Activated CD8-positive, alpha-beta T cell treated with anti-CD3 and anti-CD28 coated beads for 36 hours (primary cell): ENCODE measurements at places on chromosomes 4 and X. TPM values are rescaled to one million over a fixed set of nuclear protein-coding genes. Genes with fewer than 3 reads are reported as not detected.
A peak's percentile ranks its signal among the peaks of the same experiment; 100 is the strongest.

The TRIM60 gene
- not detected for total RNA-seq

DNA sequence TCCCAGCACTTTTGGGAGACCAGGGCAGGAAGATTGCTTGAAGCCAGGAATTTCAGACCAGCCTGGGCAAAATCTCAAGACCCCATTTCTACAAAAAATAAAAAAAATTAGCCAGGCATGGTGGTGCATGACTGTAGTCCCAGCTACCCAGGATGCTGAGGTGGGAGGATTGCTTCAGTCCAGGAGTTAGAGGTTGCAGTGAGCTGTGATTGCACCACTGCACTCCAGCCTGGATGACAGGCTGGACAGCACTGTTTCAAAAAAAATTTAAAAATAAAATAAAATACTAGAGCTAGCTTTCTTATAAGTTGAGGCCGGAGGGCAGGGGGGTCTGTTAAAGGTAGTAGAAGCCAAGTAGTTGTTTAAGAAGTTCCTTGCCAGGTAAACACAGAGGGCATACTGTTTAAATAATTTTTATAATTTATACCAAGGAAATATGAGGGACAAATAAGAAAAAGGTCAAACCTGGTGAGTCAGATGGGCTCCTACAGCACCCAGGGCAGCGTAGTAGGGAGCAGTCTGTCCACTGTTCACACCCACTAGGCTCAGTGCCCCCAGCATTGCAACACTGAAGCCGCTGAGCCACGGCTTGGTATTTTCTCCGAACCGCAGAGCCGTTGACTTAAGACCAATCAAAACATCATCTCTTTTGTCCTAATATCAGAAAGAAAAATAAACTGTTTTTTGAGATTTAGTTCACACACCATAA, 17.3 kb downstream of the COQ2 start:
- H3K27me3 ChIP-seq = no peaks in the 10 kb centered on the region
- DNase-seq = no peak
- no peak overlapping the region for H3K27ac ChIP-seq
- peaks cover 24% of the 10 kb centered on the region for H3K36me3 ChIP-seq

The GPRASP1 gene
- 3.9 TPM for total RNA-seq

GRCh38 chrX:136353526-136354093, 52.8 kb downstream of the ADGRG4 start:
- H3K27me3 ChIP-seq = peaks cover 4% of the 10 kb centered on the region
- no peak for DNase-seq
- no peak overlapping the region for H3K27ac ChIP-seq
- no peaks in the 10 kb centered on the region for H3K4me1 ChIP-seq
- H3K36me3 ChIP-seq = no peaks in the 10 kb centered on the region

DNA sequence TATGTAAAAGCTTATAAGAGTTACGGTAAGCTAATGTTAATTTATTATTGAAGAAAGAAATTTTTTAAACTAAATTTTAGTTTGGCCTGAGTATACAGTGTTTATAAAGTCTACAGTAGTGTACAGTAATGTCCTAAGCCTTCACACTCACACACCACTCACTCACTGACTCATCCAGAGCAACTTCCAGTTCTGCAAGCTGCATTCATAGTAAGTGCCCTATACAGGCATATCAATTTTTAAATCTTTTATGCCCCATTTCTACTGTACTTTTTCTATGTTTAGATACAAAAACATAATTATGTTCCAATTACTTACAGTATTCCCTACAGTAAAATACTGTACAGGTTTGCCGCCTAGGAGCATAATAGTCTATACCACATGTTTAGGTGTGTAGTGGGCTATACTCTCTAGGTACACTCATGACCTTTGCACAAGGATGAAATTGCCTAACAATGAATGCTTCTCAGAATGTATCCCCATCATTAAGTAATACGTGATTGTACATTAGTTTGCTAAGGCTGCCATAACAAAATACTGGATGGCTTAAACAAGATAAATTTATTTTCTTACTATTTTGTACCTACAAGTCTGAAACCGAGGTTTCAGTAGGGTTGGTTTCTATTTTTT, 333.8 kb upstream of the PCDH7 start:
- H3K36me3 ChIP-seq = no peaks in the 10 kb centered on the region
- no peaks in the 10 kb centered on the region for H3K4me1 ChIP-seq
- H3K4me3 ChIP-seq = no peak overlapping the region

GRCh38 chr4:71553605-71554004, 214.8 kb downstream of the SLC4A4 start:
- H3K27me3 ChIP-seq = no peaks in the 10 kb centered on the region
- no peak for DNase-seq

GRCh38 chrX:155094468-155095061, 23.3 kb downstream of the BRCC3 start:
- DNase-seq = peak; percentile 41
- no peak overlapping the region for H3K4me3 ChIP-seq
- H3K36me3 ChIP-seq = peaks cover 26% of the 10 kb centered on the region
- H3K4me1 ChIP-seq = peaks cover 4% of the 10 kb centered on the region
- no peak overlapping the region for H3K27ac ChIP-seq

GRCh38 chrX:14235004-14235403, 205.3 kb upstream of the GEMIN8 start:
- H3K4me1 ChIP-seq = no peaks in the 10 kb centered on the region
- H3K4me3 ChIP-seq = no peak overlapping the region
- no peaks in the 10 kb centered on the region for H3K36me3 ChIP-seq
- DNase-seq = no peak

DNA sequence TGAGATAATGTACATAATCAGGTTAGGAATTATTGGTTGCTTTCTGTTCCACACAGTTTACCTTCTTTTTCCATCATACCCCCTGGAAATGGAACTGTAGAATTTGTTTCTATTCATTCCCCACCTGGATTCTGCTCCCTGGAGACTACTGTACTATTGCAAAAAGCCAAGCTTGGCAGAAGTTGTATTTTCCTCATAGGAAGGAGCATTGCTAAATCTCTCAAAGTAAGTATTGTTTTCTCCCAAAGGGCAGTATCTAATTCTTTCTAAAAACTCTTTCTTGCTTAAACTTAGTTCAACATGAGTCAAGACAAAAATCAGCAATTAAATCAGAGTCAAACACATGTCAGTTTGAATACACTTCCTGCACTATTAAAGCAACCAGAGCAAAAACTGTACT, 136.2 kb downstream of the CDS1 start:
- H3K4me1 ChIP-seq = no peaks in the 10 kb centered on the region
- DNase-seq = no peak
- H3K36me3 ChIP-seq = no peaks in the 10 kb centered on the region
- no peak overlapping the region for H3K27ac ChIP-seq

The CTAG1B gene
- not detected for total RNA-seq

- no peak for DNase-seq
- peaks cover 34% of the 10 kb centered on the region for H3K4me1 ChIP-seq
- no peaks in the 10 kb centered on the region for H3K36me3 ChIP-seq
- no peak overlapping the region for H3K27ac ChIP-seq
- H3K4me3 ChIP-seq = no peak overlapping the region
- peaks cover 67% of the 10 kb centered on the region for H3K27me3 ChIP-seq
Observed at GRCh38 chr4:80264825-80265224, 1.6 kb upstream of the FGF5 start.

DNA sequence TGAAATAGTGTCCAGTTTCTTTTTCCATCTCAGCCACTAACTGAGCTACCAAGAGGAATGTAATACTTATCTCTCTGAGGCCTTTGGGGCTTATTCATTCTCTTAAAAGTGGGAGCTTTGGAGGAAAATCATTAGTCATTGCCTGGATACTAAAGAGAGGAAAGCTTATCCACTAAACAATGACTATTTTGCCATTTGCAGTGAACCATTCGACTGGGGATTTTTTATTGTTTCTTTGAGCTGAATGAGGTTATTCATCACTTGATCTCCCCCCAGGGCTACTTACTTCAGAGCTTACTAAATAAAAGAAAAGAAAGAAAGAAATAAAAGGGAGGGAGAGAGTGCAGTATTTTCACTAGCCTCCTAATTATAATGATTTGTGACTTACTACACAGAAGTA, 1329.5 kb upstream of the TENM3 start:
- H3K4me1 ChIP-seq = no peaks in the 10 kb centered on the region
- no peaks in the 10 kb centered on the region for H3K36me3 ChIP-seq
- no peaks in the 10 kb centered on the region for H3K27me3 ChIP-seq
- no peak overlapping the region for H3K4me3 ChIP-seq
- H3K27ac ChIP-seq = no peak overlapping the region
- DNase-seq = no peak

DNA sequence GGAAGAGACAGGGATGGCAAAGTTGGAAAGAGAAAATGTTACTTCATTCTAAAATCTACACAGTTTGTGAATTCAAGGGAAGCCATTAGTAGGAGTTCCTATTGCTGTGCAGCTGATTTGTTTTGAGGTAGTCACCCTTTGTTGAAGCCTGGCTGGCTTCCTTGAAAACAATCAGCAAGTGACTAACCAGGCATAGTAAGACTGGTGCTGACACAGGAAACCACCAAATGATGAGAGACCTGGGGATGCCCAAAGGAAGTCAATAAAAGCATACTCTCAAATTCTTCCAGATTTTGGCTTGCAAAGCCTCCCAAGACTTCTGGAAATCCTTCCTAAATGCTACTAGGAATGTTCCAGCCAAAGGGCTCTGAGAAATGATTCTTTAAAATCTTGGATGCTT, 23.9 kb upstream of the PRDM8 start:
- peak overlapping the region; percentile 38 for H3K4me3 ChIP-seq
- DNase-seq = peak; percentile 75
- peaks cover 53% of the 10 kb centered on the region for H3K4me1 ChIP-seq
- H3K27ac ChIP-seq = peak overlapping the region; percentile 90
- H3K36me3 ChIP-seq = no peaks in the 10 kb centered on the region
- no peaks in the 10 kb centered on the region for H3K27me3 ChIP-seq

- H3K27me3 ChIP-seq = no peaks in the 10 kb centered on the region
- H3K27ac ChIP-seq = no peak overlapping the region
- no peak overlapping the region for H3K4me3 ChIP-seq
- no peaks in the 10 kb centered on the region for H3K4me1 ChIP-seq
- H3K36me3 ChIP-seq = no peaks in the 10 kb centered on the region
Observed at GRCh38 chr4:90946945-90947344, 819.8 kb downstream of the CCSER1 start.

DNA sequence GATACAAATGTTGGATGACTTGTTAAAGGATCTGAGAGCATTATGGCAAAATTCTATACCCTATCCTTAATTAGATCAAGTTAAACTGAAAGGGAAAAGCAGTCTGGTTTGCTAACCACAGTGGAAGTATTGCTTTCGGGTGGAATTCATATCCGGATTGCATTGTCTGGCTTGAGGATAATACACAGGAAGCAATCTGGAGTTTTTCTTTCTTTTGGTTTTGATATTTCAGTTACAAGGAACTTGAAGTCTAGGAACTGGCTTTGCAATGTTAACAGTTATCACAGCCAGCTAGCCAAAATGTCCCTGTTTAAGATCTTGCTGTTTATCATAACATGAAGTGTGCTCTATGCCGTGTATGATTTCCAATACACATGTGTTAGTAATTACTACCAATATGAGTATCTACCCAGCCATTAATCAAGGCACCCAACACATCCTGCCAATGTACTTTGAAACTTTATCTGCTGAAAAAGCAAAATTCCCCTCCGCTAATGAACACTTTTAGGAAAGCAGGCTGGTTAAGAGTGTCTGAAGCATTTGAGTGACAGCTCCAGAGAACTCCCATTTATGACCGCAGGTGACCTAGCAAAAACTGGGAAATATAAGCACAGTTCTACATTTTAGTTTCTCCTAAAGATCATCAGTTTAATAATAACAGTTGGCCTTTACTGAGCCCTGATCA, 146.4 kb downstream of the PALLD start:
- H3K27ac ChIP-seq = no peak overlapping the region
- H3K27me3 ChIP-seq = peaks cover 11% of the 10 kb centered on the region
- DNase-seq = no peak
- H3K4me3 ChIP-seq = no peak overlapping the region

The CLNK gene
- total RNA-seq = 0.18 TPM

The DCAF4L1 gene
- total RNA-seq = 0.31 TPM

- no peaks in the 10 kb centered on the region for H3K36me3 ChIP-seq
- no peak overlapping the region for H3K4me3 ChIP-seq
- H3K27me3 ChIP-seq = no peaks in the 10 kb centered on the region
- H3K4me1 ChIP-seq = no peaks in the 10 kb centered on the region
- no peak for DNase-seq
- no peak overlapping the region for H3K27ac ChIP-seq
Observed at GRCh38 chrX:151982222-151982621, 7.7 kb upstream of the GABRE start.

DNA sequence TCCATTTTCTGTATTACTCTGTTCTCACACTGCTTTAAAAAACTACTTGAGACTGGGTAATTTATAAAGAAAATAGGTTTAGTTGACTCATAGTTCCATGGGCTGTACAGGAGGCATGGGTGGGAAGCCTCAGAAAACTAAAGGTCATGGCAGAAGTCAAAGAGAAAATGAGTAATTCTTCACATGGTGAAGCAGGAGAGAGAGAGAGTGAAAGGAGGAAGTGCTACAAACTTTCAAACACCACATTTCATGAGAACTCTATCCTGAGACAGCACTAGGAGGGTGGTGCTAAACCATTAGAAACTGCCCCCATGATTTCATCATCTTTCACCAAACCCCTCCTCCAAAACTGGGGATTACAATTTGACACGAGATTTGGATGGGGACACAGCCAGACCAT, 108.0 kb upstream of the PBDC1 start:
- DNase-seq = peak; percentile 22
- H3K4me3 ChIP-seq = no peak overlapping the region
- peak overlapping the region; percentile 78 for H3K27ac ChIP-seq

- peak overlapping the region; percentile 81 for H3K4me3 ChIP-seq
- H3K36me3 ChIP-seq = peaks cover 3% of the 10 kb centered on the region
- H3K27me3 ChIP-seq = peaks cover 12% of the 10 kb centered on the region
- peaks cover 45% of the 10 kb centered on the region for H3K4me1 ChIP-seq
- DNase-seq = no peak
Observed at GRCh38 chr4:3040452-3041191, 33.7 kb downstream of the HTT-AS start.

The RBM46 gene
- not detected for total RNA-seq

DNA sequence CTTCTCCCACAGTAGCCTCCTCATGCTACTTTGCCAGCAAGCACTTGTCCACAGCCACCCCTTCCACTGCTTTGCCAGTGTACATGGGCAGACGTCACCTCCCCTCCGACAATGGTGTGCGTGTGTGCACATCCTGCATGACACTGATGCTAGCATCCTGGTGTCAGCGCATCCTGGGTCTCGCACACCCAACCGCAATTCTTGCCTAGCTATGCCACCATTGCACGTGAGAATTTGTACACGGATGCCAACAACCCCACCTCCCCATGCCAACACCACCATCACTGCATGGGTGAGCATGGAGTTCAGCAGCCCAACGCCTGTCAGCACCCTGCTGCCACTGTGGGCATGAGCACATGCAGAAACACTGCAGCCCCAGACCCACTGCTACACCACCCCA, 550.0 kb downstream of the STPG2 start:
- H3K4me3 ChIP-seq = no peak overlapping the region
- H3K4me1 ChIP-seq = no peaks in the 10 kb centered on the region
- DNase-seq = no peak
- no peaks in the 10 kb centered on the region for H3K27me3 ChIP-seq
- H3K36me3 ChIP-seq = no peaks in the 10 kb centered on the region

GRCh38 chr4:69617083-69617694, 22.3 kb downstream of the UGT2A2 start:
- H3K27me3 ChIP-seq = no peaks in the 10 kb centered on the region
- H3K4me3 ChIP-seq = no peak overlapping the region
- no peaks in the 10 kb centered on the region for H3K4me1 ChIP-seq
- no peaks in the 10 kb centered on the region for H3K36me3 ChIP-seq

The PPP4R3C gene
- total RNA-seq = not detected
